Kidney epithelial cell (primary cell): ENCODE measurements at places on chromosomes 5 and 9. TPM values are rescaled to one million over a fixed set of nuclear protein-coding genes. Genes with fewer than 3 reads are reported as not detected.

The HTR4 gene
- not detected in 2 replicates for total RNA-seq

The SHOC1 gene
- total RNA-seq, result not detected in 2 replicates

The SGCD gene
- 0.29 and 0.34 TPM in 2 replicates for total RNA-seq

The RGS3 gene
- total RNA-seq, result 158 and 166 TPM in 2 replicates

The ARID3C gene
- total RNA-seq, result 0.48 and 1.0 TPM in 2 replicates

The ELOVL7 gene
- 31.6 and 35.3 TPM in 2 replicates for total RNA-seq

The ARHGEF39 gene
- total RNA-seq, result 0.62 and 1.2 TPM in 2 replicates

The FOXD4L5 gene
- total RNA-seq, result 0.04 and 0.27 TPM in 2 replicates

The DMRT1 gene
- 0.08 TPM in 1 of 2 replicates, not detected in the other for total RNA-seq

The PCDHGC5 gene
- 0.54 and 0.89 TPM in 2 replicates for total RNA-seq

DNA sequence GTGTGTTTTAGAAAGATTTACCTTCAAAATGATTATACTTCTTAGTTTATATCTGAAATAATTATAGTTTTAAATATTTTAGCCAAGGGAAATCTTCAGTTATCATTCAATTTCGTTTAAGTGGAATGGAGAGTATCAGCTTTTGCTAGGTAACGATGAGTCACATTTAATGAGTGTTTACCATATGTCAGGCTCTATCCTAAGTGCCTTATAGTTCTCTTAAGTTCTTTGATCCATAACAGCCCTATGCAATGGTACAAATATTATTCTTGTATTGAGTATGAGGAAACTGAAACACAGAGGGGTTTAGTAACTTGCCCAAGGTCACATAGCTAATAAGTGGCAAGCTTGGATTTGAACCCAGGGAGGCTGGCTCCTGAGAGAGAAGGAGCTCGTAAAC, 37.5 kb upstream of the SHB start:
- no peak for DNase-seq

DNA sequence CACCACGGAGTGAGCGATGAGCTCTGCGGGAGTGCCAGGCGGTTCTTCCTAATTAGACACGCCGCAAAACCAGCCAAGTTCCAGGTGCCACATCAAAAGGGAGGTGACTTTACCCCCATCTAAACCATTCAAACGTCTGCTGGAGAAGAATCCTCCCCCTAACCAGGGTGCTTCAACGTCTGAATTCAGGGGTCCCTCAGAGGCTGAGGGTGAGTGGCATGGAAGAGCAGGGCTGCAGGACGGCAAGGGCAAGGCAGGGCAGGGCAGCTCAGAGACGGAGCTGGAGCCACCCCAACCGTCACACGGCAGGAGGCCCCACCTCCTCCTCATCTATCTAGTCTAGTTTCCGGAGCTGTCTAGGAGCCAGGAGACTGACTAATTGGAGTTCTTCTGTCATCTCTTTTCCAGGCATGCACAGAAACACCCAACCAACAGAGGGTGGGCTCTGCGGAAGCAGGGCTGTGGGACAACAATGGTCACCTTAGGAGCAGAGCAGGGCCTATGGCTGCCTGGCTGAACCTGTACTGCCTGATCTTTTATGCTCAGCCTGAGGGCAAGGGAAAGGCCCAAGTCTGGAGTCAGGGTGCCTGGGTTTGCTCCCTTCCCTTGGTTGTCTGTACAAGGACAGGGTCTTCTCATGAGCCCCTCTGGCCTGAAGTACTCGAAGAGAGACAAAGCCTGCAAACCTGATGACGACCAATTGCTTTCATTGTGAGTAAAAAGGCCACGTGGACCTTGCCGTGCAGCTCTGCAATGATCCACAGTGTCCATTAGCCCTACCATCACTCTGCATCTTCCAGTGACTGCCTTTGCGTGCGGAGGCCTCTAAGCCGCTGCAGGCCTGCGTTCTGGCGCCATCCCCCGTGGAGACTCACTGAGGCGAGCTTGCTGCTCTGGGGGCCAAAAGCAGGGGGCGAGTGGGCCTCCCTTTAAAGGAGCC, 81.0 kb upstream of the SLC25A51 start:
- no peak for DNase-seq

DNA sequence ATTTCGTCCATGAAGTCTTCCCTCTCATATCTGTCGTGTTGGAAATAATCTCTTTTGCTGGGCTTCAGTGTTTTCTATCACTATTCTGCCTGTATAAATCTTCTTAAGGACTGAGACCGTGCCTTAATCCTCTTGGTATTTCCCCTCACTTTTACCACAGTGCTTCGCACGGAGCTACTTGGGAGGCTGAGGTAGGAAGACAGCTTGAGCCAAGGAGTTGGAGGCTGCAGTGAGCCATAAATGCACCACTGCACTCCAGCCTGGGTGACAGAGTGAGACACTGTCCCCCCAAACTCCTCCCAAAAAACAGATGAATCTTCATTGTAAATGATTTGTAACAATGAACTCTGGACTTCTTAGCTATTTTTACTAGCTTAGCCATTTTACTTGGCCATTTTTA, 57.8 kb downstream of the PHAX start:
- no peak for DNase-seq

DNA sequence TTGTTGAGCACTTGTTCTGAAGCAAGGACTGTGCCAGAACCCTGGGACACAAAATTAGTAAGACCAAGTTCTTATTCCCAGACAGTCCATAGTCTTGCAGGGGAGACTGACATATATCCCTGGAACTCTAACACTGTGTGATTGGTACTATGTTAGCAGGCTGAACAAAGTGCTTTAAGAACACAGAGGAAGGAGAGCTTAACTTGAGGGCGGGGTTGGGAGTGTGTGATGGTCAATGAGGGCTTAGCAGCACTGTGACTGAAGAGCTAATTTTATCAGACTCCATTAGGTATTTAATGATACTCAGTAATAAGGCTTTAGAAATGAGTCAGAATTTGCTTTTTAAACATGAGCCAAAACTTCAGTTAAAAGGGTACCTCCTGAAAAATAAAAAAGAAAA, 14.9 kb upstream of the SPATA24 start:
- DNase-seq, result no peak

DNA sequence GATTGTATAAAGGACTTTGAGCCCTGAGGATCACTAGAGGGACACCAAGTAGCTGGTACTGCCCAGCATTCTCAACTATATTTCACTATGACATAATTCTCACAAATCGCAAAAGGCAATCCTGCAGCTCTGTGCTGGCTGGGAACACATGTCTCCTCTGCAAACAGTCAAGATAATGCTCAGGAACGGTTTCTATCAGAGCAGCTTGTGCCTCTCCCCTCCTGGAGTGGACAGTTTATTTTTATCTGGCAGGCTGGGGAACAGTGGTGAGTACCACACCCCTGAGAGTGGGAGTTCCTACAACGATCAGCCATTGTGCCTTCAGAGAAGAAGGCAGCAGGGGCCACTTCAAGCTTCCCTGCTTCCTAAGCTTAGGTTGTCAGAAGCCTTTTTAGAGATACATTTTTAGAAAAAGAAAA, 65.8 kb downstream of the ERAP1 start:
- no peak for DNase-seq

GRCh38 chr5:139363937-139364336, 19.2 kb downstream of the SLC23A1 start:
- no peak for DNase-seq

GRCh38 chr5:88644676-88645075, 238.3 kb downstream of the MEF2C start:
- DNase-seq, result no peak

DNA sequence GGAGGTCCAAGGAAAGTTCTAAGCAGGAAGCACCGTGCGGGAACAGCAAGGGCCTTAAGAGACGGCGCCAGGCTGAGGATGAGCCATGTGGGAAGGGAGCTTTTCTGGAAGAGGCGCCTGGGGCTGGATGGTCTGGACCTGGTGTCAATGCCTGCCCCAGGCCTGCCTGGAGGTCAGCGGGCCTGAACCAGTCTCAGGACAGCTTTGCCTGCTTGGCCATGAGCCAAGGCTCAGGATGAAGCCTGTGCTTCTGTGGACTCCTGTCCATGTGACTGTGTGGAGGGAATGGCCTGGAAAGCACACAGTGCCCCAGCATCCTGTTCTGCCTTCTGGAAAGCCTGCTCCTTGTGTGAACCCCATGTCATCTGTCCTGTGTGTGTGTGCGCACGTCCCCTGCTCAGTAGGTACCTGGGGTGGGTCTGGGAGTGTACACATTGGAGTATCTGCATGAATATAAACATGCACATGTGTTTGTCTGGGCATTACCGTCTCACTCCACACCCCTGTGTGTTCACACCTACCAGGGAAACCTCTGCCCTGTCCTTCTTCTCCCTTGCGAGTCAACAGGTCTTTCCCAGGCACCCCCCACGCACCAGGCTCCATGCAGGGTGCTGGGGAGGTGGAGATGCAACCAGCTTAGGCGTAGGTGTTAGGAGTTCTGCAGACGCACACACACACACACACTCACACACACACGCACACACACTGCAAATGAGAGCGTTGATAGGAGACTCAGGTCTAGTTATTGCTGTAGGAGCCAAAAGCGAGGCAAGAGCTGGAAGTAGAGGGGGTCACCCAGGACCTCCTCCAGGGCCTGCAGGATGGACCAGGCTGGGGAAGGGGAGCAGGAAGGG, 24.8 kb downstream of the DAB2IP start:
- DNase-seq, result no peak

DNA sequence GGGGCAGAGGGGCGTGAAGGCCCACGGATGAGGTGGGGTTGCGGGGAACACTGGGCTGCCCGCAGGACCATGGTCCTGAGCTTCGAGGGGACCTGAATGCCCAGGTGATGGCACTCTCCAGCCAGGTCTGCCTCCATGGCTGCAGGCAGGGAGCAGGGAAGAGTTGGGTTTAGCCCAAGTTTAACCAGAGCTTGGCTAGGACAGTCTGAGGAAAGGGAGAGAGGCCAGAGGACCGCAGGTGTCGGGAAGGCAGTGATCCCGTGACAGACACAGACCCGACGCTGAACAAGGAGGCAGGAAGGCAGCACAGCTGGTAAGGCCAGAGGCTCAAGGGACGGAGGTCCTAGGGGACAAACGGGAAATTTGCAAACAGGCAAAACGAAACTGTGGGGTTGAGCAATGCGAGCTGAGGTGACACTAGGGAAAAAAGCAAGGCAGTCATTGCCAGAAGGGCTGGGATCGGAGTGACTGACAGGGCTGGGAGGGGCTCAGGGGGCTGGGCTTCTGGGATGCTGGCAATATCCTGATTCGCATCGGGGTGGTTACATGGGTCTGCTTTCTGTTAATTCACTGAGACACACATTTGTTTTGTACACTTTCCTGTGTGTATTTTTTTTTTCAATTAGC, 25.0 kb downstream of the ARPC5L start:
- DNase-seq, result no peak

GRCh38 chr9:127730262-127730661, 4.8 kb downstream of the TOR2A start:
- no peak for DNase-seq

DNA sequence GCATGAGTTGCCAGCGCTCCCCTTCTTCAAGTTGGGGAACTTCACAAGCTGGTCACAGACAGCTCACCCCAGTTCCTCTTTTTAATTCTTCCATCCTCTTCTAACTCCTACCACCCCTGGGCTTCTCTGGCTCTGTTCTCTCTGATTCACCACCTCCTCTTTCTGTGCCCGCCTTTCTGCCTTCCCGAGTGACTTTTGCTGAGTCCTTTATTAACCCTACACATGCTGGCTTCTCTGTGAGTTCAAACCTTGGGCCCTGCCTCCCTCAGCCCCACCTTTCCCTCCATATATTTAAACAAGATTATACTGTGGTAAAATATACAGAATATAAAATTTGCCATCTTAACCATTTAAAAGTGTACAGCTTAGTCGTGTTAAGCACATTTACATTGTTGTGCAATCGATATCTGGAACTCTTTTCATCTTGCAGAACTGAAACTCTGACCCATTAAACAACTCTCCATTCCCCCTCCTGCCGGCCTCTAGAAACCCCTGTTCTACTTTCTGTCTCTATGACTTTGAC, 32.0 kb downstream of the SLC46A2 start:
- DNase-seq, result no peak

DNA sequence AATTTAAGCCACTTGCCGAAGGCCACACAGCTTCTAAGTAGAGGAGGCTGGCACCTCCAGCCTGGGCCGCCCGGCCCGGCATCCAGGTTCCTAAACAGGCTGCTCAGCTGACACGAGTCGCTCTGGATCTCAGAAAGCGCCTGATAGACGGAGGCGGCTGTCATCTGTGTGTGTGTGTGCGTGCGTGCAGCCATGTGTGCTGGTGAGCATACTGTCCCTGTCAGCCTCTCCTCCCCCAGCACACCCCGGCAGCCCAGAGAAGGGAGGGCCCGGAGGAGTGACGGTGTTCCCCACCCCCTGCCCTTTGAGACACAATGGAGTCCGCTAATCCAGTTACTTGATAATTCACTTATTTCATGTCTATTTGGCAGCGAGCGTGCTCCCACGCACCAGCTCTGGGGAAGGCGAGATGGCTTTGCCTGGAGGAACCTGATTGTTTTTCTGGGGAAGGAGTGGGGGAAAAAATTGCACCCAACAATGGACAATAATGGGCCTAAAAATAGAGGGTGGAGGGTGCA, 20.0 kb downstream of the NTNG2 start:
- DNase-seq, result no peak

DNA sequence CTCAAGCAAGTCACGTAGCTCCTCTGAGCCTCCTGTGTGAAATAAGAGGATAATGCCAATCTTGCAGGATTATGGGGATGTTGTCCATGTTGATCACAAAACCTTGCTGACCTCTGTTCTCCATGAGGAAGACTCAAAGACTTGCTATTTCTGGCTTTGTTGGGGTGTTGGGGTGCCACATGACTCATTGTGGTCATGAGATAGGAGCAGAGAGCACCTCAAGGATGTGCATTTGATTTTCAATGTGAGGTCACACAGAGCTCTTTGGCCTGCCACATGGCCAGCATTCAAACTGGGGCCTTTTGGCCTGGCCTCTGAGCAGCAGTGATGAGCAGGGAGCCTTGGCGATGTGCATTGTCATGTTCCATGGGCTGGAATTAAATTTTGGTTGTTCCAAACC, 380.3 kb downstream of the GADD45G start:
- DNase-seq, result no peak

DNA sequence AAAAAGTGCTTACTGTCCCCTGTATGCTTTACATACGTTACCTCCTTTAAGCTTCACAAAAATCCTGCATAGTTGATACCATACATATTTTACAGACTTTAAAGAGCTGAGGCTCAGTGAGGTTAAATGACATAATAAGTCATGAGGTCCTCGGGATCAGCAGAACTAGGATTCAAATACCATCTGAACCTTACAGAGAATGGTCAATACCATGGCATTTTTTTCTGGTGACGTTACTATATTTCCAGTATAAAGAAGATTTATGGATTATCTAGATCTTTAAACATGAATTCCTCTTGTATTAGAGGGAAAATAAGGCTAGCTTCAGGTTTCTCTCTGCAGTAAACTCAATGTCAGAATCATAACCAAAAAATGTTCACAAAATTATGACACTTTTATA, 153.7 kb upstream of the GPR151 start:
- no peak for DNase-seq

DNA sequence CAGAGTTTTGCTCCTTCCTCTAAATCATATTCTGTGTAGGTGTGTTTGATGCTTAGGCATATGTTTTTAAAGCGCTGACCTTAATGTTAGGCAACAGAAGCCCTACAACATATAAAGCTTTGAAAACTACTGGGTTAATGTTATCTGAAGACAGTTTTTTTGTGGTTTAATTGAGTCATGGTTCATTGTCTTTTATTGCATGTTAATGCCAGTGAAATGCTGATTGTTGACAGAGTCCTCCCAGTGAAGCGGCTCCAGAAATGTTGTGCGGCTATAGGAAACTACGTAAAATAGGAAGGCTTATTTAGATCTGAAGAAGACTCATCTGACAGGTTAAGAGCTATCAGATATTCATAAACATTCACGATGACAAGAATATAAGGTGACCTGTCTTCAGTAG, 424.6 kb downstream of the CCDC171 start:
- DNase-seq, result no peak

GRCh38 chr5:88669371-88670050, 213.5 kb downstream of the MEF2C start:
- DNase-seq, result no peak
